ENCODE measurements at places on chromosomes 16 and 17.

DNA sequence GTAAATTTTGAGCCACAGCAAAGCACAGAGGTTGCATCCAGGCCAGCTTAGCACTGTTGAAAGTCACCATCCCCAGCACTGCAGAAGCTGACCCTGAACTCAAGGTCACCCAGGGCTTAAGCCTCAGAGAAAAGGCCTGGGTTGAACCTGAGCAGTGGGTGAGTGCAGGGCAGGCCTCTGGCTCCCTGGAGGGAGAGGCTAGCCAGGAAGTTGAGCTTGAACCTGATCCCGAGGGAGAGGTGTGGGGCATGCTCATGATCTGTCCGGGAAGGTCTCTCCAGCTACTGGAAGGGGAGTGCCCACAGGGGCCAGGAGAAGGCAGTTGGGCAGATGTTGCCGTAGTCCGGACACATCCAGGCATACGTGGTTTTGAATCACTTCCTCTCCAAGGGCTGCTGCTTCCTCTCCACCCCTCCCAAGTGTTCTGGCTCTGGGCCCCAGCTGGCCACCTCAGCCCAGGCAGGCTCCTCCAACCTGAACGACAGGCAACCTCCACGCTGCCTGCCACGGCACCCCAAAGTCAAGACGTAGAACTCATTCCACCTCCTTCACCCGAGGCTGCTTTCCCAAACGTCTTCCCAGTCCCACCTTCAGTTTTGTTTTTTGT is 18.4 kb downstream of the CARHSP1 start:
- no peak for DNase-seq

DNA sequence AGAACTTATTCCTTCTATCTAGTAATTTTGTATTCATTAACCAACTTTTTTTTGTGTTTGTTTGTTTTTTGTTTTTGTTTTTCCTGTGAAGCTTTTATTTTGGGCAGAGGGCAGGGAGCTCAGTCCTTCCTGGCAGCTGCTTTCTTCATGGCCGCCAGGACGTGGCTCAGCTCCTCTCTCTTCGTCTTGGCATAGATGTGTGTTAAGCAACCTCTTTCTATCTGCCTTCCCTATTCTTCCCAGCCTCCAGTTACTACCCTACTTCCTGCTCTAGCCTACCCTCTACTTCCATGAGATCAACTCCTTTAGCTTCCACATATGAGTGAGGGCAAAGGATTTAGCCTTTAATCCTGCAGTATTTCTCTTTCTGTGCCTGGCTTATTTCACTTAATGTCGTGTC is 8.2 kb upstream of the BRD7 start:
- no peak for DNase-seq

GRCh38 chr16:11326084-11326736 is 19.0 kb upstream of the RMI2 start:
- no peak for DNase-seq

DNA sequence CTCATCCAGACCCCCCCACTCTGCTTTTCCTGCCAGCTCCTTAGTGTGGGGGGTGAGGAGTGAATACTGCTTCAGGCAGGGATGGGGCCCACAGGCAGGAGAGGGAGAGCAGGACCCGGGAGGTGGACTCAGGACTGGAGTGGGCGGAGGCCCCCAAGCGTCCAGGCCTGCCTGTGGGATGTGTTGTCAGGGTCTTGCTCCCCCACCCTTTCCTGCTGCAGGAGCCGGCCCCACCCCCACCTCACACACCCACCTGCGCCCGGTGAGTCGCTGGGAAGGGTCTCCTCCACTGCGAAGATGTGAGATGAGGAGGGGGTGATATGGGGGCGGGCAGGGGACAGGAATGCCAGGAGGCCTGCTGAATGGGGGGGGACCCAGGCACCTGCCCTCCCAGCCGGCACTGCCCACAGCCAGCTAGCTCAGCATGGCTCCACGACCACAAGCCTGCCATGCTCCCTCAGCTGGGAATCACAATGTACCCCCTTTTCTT is 1.1 kb downstream of the FAM171A2 start:
- peak; percentile 47 for DNase-seq

DNA sequence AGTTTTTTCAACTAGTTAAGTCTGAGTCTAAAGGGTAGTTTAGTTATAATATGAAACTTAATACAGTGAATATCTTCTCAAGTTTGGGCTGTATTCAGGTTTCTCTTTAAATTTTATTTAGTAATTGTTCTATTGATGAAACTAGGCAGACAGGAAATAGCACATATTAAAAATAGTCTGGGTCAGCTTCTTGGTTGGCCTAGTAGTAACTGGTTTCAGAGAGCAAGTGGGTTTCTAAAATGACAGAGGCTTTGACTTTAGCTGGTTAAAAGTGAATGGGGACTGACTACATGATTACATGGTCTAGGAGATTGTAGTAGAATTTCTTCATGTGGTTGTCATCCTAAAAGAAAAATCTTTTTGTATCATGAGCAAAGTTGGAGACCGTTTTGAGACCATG is 46.8 kb downstream of the OMG start:
- DNase-seq = no peak

GRCh38 chr16:77645764-77646163 is 76.5 kb upstream of the NUDT7 start:
- DNase-seq = no peak

DNA sequence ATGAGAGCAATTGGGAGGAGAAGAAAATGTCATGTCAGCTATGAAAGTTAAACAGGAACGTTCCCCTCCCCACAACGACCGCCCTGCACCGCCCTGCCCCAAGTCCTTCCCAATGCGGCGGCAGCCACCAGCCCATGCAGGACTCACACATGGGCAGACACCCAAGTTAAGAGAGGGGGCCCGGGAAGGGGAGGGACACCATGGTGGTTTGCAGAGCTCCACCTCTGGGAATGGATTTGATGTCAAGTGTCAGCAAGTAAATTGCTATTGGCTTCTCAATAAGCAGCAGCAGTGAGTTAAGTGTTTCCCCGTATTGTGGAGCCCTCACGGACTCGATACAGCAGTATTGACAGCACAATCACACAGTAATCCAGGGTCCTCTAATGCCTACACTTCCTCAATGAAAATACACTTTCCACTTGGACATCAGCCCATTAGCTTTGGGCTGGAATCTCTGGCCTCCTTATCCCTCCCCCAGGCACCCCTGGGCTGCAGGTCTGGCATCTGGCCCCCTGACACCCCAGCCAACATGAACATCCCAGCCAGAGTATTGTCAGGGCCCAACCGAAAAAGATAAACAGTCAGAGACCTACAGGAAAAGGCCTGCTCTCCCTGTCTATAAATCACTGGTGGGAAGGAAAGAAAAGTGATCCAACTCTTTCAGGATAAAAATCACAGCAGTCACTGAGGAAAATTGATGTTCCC is 22.6 kb downstream of the ZFHX3 start:
- peak; percentile 67 for DNase-seq
